ENCODE measurements at places on chromosomes 12 and 14.

DNA sequence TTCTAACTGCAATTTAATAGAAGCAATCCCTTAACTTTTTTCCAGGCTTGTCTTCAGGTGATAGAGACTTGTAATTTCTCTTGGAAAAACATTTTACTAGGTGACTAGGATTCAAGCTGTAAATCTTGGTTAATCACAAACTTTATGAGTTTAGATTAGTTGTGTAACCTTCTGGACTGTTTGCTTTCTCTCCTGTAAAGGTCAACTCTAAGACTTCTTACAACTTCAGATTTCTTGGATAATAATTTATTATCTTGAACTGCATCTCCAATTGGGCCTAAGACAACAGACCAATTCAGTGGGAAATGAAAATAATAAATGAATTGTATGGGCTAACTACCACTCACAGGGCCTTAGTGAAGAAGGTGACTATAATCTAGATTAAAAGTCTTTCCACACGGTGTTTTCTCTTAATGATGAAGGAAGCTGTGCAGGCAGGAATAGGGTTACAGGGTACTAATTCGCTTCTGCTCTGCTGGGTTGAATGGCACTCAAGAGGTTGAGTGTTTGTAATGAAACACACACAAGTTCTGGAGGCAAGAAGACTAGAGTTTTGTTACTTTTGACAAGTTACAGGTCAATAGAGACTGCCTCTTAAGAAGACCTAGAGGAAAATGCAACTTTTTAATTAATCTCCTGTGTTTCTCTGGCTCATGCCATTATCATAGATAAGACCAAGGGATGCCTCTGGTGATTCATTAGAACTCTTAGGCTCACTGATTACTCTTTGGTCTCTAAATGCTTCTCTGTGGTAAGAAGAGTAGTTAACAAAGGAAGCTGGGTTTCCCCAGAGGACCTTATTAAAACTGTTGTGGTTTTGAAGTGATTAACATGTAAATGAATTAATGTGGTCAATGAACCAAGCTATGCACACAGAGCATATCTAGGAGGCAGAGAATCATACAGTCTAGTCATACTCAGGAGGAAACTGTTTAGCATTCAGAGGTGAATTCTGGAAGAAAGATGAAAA is 30.0 kb upstream of the OR4E1 start:
- DNase-seq, result no peak

DNA sequence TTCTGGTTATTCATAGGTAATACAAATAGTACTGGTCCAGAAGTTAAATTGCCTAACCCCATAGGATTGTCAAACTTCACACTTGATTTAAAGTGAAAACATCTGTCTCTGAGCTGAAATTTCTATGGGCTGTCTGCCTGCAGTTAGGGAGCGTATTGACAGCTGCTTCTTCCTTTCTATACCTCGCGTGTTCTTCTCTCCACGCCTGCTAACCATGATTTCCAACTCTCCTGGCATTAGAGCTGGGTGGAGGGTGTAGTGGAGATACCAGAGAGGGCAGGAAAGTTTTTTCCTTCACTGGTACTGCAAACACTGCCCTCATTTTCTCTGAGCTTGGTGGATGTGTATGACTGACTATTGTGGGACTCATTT is 429.0 kb upstream of the FBXO33 start:
- no peak for DNase-seq

DNA sequence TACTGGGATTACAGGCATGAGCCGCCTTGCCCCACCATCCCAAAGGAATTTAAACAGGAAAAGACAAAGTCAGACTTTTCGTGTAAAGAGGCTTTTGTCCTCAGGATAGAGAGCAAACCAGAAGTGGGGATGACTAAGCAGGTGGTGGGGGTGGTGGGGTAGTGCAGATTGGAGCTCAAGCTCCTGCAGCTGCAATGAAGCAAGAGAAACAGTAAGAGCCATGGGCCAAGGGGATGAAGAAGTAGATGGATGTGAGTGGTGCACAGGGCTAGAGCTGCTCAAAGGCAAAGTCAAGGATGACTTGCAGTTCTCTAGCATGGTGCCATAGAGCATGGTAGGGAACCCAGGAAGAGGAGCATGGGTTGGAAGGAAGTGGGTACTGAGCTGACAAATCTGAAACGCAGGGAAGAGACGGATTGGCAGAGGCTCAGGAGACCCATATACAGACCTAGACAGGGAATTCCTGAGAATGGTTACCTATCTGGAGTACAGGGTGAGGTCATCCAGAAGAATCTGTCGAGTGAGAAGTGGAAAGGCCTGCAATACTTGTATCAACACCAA is 11.4 kb upstream of the RNF34 start:
- no peak for DNase-seq

GRCh38 chr12:92650228-92650822 is 52.5 kb upstream of the PLEKHG7 start:
- no peak for DNase-seq

- DNase-seq, result no peak
These were observed 142.8 kb downstream of the NUAK1 start for GRCh38 chr12:105995961-105996431.

DNA sequence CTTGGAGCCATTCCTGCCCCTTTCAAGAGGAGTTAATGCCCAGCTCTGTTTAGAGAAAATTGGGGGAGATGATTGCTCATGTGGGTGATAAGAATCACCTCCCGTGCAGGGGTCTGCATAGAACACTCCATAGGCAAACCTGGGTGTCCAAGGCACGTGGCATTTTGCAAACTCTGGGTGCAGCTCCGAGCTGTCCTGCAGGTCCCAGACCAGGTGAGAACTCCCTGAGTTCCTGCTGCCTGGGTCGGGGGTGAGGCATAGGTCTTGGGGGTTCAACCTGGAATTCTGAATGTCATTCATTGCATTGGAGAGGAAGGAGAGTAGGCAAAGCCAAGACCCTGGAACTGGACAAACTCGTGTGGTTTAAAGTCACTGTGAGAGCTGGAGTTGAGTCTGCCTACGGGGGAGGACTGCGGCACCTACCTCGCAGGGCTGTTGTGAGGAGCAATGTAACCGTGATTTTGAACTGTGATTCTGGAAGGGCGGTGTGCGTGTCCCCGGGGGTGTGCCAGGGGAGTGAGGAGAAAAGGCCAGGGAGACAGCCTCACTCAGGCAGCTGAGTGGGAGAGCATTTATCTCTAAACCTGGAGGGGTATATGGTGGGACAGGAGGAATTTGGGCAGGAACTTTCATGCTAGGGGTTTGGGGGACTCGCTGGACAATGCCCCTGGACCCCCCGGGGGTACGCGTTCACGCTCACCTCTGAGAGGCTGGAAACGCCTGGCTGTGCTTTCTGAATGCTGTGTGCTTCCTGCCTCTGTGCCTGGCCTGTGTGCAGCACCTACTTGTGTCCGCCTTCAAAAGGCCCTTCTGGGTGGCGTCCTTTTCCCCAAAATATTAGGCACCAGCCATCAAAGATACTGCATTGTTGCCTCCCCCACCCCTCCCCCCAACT is 30.4 kb downstream of the MEG3 start:
- DNase-seq, result no peak

- no peak for DNase-seq
These were observed 189.4 kb downstream of the NTF3 start for GRCh38 chr12:5621329-5621728.

GRCh38 chr12:102602521-102602920 is 122.2 kb upstream of the IGF1 start:
- DNase-seq, result no peak

DNA sequence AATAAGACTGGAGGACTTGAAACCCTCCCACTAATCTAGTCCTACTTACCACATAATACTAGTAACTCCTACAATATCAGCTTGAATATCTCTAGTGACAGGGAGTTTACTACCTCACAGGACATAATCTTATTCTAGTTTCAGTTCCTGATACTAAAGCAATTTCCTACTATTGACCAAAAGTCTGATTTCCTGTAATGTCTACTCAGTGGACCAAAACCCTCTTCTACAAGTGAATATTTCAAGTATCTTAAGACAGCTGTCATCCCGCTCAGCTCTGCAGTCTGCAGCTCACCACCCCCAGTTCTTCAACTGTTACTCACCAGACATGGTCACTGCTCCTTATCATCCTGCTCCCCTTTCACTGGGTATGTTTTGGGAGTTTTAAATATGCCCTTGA is 70.8 kb upstream of the TMCC3 start:
- DNase-seq, result no peak

- no peak for DNase-seq
These were observed 205.4 kb downstream of the NAV3 start for GRCh38 chr12:78035901-78036606.

GRCh38 chr14:86540636-86541247 is 1010.8 kb downstream of the FLRT2 start:
- DNase-seq, result no peak

DNA sequence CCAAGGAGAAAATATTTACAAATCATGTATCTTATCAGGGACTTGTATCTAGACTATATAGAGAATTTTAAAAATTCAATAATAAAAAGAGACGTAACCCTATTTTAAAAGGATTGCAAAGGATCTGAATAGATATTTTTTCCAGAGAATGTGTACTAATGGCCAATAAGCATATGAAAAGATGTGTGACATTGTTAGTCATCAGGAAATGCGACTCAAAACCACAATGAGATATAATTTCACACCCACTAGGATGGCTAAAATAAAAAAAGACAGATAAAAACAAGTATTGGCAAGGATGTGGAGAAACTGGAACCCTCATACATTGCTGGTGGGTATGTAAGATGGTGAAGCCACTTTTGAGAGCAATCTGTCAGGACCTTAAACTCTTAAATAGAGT is 141.9 kb upstream of the BMP4 start:
- no peak for DNase-seq

Data from activated CD8-positive, alpha-beta memory T cell treated with anti-CD3 and anti-CD28 coated beads for 24 hours (primary cell).